Right hindlimb (tissue), 1 donor: ENCODE measurements at places on chromosomes 2 and 18.

GRCh38 chr2:16224298-16225045 is 284.1 kb downstream of the MYCN start:
- DNase-seq, result no peak

- no peak for DNase-seq
These were observed 179.5 kb downstream of the SMAD2 start for GRCh38 chr18:47750889-47751423.

DNA sequence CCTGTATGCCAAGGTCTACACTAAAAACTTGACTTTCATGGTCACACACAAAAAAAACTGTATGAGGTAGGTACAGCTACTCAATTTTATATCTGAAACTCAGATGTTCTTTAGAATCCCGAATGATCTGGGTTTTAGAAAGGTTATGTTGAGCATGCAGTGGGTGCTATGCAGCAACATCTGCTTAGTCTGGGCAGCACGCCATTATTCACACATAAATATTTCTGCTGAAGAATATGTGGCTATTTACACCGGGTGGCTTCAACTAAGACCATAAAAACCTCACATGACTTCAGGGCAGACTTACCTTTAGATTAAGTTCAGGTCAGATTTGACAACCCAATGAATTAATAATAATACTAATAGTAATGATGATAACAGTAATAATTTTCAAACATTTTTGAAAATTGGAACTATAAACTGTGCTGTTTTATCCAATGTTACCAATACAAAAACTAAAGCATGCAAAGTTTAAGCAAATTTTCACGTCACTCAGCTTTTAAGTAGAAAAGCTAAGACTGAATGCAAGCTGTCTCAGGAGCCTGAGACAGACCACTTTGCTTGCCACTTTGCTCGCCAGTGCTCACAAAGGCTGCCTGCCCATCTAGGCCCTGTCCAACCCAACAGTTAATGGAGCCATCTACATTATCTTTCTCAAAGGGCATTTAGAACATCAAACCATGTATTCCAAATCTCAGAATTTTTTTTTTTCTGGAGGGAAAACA is 292.0 kb downstream of the CNTNAP5 start:
- DNase-seq, result peak; percentile 24

- no peak for DNase-seq
These were observed 197.7 kb downstream of the NAPG start for GRCh38 chr18:10723496-10723895.

DNA sequence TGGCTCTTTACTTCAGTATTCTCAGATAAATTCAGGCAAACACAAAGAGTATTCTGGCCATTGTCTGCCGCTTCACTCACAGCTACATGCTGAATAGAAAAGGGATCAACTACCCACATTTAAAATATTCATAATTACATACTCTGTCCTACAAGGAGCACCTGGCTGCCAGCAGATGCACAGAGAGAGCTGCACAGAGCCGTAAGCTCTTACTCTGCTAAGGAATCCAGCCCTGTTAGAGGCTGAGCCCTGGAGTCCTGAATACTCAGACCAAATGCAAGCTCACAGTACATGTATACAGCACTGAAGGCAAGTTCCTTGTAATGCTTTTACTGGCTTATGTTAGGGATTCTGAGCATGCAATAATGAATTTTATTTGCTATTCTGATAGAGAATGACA is 80.3 kb downstream of the FTCDNL1 start:
- no peak for DNase-seq

GRCh38 chr2:35819033-35819432 is 536.5 kb upstream of the CRIM1 start:
- no peak for DNase-seq

DNA sequence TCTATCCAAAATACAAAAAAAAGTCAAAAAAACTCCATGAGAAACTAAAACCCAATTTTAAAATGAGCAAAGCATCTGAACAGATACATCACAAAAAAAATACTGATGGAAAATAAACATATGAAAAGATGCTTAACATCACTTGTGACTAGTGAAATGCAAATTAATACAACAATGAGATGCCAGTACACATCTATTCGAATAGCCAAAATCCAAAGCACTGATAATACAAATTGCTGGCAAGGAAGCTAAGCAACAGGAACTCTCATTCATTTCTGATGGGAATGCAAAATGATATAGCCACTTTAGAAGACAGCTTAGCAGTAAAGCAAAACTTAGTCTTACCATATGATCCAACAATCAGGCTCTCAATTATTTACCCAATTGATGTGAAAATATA is 190.2 kb upstream of the FN1 start:
- DNase-seq, result no peak

DNA sequence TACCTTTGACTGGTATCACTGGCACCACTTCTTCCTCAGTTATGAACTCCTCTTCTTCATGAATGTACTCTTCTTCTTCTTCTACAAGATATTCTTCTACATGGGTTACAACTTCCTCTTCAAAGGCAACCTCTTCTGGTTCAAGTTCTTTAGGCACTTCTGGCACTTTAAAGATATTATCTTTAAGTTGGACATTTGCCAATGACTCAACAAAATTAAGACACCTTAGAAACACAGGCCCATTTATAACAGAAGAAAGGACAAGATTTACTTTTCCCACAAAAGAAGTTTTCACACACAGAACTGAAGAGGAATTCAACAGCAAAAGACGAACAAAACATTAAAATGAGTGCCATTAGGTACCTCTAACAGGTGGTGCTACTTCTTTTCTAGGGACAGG is 127.3 kb downstream of the TTN start:
- DNase-seq, result no peak

DNA sequence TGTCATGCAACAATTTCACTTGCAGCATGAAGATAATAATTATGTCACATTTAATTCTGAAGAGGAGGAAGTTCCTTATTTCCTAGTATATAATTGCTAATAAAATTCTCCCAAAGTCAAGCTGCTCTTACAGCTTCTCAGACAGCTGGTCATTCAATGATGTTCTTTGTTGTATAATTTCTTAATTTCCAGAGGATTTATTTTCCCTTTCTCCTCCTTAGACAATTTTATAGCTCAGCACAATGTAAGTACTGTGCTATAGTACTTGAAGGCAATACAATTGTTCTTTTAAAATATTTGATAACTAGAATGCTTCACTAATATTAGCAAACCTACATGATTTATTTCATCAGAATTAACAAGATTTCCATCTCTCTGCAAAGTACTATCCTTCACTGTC is 73.4 kb downstream of the ROCK1 start:
- DNase-seq, result no peak

DNA sequence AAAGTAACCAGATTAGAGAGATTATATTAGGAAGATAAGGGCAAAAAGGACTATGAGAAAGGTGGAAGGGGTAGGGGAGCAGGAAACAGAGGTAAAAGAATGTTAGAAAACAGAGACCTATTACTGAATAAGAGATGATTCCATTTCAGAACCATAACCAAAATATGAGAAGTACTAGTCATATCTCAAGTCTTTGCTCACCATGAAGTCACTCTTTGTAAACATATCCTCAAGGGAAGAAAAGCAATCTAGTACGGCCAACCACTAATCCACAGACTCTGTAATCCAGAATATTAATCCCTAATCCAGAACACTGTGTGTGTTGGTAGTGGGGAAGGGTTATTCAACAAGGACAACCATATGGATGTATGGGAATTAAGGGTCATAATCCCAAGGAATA is 92.0 kb downstream of the CDCA7 start:
- DNase-seq, result no peak

DNA sequence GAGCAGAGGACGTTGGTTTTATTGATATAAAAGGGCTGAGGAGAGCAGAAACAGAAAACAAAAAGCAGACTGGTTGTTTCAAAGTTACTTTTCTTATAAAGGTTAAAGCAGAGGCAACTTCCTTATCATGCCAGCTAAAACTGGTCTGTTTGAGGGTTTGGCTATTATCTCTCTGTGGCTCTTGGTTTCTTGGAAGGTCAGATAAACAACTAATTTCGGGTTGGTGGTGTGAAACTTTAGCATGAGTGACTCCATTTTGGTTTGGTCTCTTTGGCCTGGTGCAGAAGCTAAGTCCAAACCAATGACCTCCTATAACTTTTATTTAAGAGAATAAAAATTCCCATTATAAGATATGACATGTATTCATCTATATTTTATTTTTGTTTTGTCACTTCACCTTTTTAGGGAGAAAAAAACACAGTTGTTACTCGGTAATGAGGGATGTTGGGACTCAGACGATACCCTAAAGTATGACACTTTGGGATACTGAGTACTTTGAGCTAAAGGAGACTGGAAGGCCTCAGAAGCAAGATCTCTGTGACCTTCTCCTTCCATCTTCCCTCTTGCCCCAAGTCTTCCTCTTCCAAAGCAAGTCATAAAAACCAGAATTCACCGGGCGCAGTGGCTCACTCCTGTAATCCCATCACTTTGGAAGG is 23.3 kb downstream of the TNFAIP6 start:
- DNase-seq, result no peak

DNA sequence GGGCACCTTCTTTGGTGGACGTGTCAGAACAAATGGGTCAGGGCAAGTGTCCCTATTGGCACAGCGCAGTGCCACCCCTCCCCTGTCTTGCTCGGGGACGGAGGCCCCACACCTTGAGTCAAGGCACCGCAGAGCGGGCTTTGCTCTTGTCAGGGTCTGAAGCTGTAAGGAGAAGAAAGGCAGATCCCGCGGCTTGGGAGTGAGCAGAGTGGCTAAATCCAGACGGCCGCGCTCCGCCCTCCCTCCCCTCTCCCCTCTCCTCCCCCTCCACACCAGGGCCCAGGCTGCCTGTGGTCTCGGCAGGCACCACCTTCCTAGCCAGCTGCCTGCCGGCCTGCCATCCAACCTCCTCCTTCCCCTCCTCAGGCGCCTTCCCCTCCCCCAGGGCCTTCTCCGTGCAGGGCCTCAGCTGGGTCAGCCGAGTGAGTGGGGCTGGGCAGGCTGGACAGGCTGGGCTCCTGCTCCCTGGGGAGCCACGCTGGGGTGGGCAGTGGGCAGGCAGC is 25.8 kb downstream of the SPEG start:
- peak; percentile 80 for DNase-seq

- DNase-seq, result no peak
These were observed 98.0 kb downstream of the ANKRD44 start for GRCh38 chr2:197212344-197213262.

GRCh38 chr2:119888680-119889079 is 124.2 kb upstream of the EPB41L5 start:
- DNase-seq, result no peak

GRCh38 chr2:227103583-227103982 is 60.4 kb downstream of the COL4A4 start:
- no peak for DNase-seq

- no peak for DNase-seq
These were observed 40.9 kb downstream of the GORASP2 start for GRCh38 chr2:170969872-170970496.
